ENCODE measurements at places on chromosomes 13 and 19.

GRCh38 chr13:58587183-58587582, 955.6 kb downstream of the PCDH17 start:
- no peak for DNase-seq

DNA sequence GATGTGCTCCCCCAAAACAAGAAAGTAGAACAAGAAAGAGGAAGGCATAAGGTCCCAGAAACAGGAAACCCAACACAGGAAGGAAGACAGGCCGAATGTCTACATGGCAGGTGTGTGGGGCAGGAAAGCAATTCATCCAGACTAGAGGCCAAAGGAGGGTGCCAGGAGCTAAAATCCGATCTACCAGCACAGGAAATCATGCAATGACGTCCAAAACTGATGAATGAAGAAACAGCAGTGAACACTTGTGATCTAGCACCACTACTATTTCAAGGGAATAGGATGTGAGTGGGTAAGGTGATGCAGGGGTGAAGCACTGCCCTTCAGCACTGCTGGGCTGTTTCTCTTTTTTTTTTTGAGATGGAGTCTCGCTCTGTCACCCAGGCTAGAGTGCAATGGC, 59.1 kb downstream of the DOCK9 start:
- DNase-seq: no peak

GRCh38 chr19:1865172-1866010, 2.0 kb upstream of the KLF16 start:
- DNase-seq: no peak

DNA sequence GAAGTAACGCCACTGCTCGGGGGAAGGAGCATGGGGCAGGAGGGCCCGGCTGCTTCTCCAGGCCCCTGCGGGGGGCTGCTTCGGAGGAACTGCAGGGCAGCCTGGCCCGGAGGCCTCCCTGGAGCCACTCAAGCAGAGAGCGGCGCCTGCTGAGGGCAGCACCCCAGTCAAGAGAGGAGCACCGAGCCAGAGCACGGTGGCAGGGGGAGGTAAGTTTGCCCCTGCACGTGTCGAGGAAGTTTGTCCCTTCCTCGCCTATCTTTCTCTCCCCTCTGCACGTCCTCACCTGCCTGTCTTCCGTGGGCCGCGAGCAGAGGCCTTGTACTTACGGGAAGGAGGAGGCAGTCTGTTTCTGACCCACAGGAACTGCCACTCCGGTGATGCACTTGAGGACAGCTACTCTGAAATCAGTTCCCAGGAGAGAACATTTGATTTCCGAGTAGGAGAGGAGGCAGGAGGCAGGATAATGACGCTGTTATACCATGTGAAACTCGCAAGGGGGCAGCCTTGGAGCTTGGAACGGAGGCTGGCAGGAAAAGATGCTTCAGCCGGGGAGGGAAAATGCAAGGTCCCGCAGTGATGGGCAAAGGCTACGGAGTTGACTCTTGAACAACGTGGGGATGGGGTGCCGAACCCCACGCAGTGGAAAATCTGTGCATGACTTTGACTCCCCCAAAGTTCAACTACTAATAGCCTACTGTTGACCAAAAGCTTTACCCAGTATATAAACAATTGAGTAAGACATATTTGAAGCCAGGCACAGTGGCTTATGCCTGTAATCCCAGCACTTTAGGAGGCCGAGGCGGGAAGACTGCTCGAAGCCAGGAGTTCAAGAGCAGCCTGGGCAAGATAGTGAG, 5.0 kb downstream of the FFAR1 start:
- peak; percentile 61 for DNase-seq

GRCh38 chr13:112580912-112581311, 7.0 kb downstream of the TUBGCP3 start:
- DNase-seq: no peak

- DNase-seq: no peak
Observed at GRCh38 chr19:31962561-31962996, 382.8 kb upstream of the ZNF507 start.

DNA sequence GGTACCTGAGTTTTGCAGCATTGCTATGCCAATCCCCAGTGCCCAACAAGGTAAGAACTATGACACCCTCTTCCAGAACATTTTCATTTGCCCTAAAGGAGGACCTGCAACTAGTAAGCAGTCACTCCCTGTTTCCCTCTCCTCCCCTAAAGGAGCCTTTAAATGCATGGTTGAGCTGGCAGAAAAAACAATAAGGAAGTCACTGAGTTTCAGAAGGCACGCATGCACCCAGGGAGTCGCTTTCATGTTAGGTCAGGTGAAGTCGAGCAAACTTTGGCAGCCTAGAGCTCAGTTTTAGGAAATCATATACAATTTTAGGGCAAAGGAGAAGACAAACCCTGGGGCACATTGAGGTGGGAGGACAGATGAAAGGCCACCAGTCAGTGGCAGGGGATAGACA, 11.8 kb downstream of the NLRP11 start:
- DNase-seq: no peak

DNA sequence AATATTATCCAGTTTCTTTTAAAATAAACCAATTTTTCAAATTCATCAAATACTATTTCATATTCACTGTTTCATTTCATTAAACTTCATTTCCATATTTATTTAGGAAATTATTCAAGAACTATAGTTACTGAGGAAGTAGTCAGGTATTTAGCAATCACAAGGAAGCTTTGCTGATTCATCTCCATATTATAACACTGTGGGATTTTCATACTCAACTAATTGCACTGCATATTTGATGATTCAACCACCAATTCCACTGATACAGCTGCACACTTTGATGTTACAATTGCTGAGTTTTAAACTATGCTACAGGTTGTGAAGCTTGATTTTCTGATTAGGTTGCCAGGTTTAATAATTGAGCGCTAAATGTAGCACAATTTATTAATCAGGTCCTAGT, 556.8 kb upstream of the SLITRK1 start:
- DNase-seq: no peak

DNA sequence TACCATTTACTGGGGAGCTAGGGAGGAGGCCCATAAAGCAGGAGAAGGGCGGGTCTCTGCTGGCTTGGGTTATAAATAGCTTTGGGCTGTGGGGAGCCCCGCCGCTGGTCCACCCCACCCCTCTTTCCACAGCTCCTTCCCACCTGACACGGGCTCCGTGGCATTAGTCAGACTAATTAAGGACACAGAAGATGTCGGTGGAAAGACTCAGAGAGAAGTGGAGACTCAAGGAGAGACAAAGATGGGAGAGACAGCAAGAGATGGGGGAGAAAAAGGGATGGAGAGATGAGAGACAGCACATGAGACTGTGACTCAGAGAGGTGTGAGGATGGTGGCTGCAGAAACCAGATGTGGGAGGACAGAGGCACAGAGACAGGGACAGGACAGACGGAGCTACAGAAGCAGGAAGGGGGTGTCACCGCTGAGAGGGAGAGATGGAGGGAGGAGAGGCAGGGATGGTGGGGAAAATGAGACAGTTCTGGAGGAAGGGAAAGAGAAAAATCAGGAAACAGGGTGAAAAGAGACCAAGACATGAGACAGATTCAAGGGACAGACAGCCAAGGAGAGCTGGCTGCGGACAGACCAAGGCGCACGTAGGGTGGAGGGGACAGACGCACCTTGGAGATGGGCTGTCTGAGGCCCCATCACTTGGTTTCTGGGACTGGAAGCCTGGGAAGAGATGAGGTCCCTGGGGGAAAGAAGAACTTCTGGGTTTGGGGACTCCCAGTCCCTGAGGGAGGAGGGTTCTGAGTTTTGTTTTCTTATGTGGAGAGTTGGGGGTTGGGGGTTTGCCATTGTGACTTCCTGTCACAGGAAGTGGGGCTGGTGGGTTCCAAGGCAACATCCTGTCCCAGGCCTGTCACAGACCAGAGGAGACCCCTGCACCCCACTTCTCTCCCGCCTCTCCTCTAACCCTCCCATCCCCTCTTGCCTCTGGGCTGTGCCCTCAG, 4.1 kb downstream of the ARHGEF1 start:
- no peak for DNase-seq

DNA sequence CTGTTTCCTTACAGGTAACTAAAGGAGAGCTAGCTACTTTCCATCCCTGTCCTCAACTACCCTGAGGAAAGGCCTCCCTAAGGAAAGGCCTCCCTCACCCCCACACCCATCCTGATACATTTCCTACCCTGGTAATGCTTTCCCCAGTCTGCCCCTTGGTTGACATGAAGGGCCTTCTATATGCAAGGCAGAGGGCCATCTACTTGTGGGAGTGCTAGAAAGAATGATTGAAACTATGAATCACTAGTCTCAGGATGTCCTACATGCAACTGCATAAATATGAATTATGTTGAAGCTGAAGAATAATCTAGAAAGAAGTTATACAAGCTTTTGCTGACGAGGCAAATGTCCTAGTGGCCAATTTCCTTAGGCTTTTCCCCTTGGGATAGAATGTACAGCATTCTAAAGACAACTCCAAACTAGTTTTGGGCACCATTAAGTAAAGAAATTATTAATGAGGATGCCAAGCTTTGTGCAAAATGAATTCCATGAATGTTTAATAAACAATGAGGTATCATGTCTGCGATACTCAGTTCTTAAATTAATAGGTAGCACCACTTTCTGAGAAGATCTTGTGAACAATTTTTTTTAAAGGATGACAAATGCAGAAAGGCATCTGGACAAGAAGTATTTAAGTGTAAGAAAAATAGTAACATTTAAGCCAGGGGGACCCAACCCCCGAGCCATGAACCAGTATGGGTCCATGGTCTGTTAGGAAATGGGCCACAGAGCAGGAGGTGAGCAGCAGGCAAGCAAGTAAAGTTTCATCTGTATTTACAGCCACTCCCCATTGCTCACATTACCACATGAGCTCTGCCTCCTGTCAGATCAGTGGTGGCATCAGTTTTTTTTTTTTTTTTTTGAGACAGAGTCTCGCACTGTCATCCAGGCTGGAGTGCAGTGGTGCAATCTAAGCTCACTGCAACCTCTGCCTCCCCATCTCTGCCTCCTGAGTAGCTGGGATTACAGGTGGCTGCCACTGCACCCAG, 223.0 kb downstream of the LHFPL6 start:
- no peak for DNase-seq

DNA sequence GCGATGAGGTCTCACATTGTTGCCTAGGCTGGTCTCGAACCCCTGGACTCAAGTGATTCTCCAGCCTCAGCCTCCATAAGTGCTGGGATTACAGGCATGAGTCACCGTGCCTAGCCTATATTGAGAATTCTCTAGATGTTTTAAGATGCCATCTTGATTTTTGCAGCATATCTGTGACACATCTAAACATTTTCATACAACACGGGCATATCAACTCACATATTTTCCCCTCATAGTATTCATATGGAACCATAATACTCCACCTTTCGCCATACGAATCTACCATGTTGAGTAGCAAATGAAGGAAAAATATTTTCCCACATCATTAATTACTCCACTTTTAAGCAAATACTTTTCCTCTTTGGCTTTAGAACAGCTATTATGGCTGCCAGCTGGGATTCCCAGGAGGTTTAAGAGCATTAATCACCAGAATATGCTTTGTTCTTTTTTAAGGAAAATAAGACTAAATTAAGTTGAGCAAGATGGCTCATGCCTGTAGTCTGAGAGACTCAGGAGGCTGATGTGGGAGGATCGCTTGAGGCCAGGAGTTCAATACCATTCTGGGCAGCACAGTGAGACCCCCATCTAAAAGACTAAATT, 56.9 kb upstream of the GTF2F2 start:
- no peak for DNase-seq

GRCh38 chr19:45125975-45126493, 33.1 kb downstream of the PPP1R37 start:
- peak; percentile 60 for DNase-seq

DNA sequence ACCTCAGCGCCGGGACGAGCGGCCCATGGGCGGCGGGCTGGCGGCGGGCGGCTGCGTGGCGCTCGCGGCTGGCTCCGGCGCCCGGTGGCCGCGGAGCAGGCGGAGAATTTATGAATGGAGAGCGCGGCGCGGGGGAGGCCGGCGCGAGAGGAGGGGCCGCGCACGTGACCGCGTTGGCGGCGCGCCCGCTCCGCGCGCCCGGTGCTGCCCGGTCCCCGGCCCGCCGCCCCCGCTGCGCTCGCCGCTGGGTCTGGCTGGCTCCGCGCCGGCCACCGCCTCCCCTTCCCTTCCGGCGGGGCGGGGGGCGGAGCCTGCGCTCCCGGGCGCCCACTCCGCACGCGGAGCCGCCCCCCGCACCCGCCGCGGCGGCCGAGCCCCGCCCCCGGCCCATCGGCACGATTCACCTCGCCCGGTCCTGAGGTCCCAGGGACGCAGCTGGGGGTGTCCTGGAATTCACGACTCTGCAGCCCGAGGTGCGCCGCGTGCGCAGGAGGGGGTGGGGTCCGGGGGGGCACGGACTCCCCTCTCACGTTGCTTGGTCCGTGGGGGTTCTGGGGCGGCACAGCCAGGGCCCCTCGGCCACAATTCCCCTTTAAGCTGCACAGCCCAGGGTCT, at the start of gene CBARP:
Gene CBARP, minus strand, starts transcription at position 252 of the 615 bp plus-strand sequence. CDS start 1,905 bp downstream, outside the sequence.
- no peak for DNase-seq

DNA sequence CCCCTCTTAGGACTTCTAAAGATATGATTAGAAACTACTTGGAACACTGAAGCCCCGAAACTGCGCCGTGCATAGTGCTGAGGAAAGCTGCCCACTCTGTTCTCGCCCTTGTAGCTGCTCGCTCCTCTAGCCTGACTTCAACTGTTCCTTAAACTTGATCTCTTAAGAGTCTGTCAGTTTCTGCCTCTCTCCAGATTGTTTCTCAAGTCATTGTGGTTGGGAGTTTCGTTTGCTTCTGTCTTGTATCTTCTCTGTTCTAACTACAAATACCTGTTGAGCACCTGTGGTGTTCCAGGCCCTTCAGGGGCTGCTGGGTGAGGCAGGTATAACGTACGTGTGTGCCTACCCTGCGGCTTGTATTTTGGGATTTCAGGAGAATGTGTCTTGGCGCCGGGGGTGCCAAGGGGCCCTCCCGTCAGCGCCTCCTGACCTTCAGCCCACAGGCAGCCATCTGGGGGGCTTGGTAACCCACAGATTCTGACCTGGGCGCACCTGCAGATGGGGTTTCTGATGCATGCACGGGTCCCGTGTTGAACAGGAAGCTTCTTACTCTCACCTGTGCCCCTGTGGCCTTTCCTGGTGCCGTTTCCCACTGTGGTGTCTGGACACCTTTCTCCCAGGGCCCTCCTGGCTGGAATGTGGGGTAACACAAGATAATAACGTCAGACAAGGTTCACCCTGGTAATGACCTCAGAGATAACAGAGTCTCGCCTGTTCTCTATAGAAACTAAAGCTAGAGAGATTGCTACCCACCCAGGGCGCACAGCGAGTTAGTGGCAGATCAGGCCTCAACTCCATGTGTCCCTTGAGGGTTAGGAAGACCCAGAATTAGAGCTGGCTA, 17.2 kb upstream of the DCUN1D2 start:
- DNase-seq: no peak

DNA sequence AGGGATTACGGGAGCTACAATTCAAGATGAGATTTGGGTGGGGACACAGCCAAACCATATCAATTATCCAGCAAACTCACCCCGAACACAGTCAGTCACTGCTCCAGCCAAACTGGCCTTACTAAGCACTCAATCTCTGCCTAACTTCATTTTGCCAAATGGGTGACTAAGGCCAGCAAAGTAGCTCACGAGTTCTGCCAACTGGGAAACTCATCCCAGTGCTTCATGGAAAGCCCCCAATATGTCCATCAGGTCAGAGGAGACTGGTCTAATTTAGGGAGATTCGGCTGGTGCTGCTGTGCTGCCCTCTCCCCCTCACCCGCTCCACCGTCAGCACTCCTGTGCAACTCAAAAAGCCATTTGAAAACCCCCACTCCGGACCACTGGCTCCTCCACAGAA, 324.0 kb downstream of the FOXO1 start:
- no peak for DNase-seq

- DNase-seq: no peak
Observed at GRCh38 chr13:24938966-24939365, 157.0 kb upstream of the PABPC3 start.
